ENCODE measurements at places on chromosomes 3 and 15.

DNA sequence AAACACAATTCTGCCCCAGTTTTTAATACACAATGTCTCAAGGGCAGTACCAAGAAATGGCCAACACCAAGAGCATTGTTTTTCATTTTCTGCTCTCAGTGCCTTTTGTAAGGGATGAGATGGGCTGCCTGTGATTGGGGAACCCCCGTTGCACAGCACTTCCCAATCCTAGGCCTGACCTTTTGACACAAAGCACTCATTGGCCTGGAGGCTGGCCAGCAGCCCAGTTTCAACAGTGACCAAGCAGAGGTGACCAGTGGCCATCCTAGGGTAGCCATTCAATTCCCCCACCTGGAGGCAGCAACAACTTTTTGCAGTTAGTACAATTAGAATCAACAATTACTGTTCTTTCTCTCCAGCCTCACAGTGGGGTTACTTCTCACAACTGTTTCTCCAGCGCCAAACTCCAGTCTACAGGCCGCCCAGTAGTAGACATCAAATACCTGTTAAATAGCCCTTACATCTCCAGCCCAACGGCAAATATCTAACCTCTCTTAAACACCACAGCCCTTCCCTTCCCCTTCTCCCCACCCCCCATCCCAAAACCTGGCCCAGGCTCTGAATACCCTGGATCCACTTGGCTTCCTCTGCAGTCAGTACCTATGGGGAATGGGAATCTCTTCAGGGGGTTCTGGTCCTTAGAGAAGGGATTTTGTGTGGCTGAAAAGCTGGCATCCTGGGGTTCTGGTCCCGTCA lies 8.9 kb upstream of the LRRC2 start:
- no peak for DNase-seq

DNA sequence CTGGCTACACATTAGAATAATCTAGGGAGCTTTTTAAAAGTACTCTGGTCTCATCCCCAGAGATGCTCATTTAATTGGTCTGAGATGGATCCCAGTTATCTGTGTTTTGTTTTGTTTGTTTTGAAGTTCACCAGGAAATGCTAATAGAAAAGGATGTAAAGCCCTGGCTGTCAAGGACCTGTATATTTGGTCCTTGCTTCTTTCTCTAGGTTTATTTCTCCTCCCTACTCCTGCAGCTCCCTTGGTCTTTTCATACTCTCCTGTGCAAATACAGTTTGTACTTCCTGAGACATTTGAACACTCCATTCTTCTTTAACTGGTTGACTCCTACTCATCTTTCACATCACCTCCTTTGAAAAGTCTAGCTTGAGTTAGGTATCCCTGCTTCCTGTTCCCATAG lies 3.3 kb downstream of the PIK3CA start:
- no peak for DNase-seq

DNA sequence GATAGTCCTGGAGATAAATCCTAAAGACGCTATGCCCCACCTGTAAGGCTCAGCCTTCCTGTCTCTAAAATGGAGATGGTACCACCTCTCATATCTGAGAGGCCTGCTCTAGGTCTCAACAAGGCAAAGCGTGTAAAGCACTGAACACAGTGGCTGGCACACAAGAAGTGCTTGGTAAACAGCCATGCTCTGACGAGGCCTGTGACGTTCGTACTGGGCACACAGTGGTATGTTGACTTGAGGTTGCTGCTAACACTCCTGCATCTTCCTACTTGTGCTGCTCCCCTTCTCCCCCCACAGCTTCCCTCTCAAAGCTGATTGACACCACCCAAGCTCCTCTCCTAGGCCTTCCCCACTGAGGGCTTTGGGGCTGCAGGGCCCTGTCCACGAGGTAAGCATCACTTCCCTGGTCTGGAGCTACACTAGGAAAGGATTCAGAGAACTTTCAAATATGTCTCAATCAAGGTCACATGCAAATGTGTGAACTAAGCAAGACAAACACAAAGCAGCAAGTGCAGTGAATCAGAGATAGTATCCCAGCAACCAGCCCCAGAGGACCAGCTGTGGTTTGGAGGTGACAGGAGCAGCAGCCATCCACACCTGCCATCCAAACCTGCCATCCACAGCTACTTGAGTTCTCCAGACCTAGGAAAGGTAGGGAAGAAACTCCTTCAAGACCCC lies 177.5 kb downstream of the STT3B start:
- no peak for DNase-seq

- DNase-seq: no peak
These were observed 126.4 kb downstream of the SHQ1 start for GRCh38 chr3:72721683-72722381.

GRCh38 chr15:58396181-58396580 lies 35.6 kb upstream of the LIPC start:
- no peak for DNase-seq

DNA sequence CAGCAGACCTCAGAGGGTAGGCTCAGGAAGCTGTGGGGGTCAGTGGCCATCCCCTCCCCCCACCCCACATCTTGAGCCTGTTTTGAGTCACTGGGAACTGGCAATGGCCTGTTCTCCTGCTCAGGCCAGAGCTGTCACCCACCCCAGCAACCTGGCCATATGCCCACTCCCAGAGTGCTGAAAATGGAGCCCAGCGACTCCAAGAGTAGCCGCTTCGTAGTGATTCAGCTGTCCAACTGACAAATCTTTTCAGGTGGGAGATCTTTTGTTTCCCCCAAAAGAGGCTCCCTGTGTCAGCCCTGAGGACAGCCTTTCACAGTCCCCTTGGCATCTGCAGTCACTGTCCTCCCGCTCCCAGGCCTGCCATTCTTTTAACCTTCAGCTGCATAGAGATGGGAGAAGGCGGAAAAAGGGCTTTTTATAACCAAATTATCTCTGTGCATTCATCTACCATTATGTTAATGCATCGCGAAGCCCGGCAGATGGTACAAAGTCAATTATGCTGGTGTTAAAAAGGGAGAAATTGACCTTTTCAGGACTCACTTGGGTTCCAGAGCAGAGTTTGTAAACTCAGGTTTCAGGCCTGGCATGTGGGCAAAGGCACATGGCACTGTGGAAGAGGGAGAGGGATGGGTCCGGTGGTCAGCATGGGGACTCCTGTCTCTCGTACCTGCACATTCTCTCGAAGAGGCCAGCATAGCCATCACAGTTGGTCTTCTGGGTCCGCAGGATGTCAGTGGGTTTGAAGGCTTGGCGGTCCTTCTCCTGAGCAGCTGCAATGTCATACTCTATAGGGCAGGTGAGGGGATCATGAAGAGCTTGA lies 32.1 kb downstream of the KY start:
- no peak for DNase-seq

- DNase-seq: no peak
These were observed 15.0 kb downstream of the BHLHE40 start for GRCh38 chr3:4994144-4994730.

DNA sequence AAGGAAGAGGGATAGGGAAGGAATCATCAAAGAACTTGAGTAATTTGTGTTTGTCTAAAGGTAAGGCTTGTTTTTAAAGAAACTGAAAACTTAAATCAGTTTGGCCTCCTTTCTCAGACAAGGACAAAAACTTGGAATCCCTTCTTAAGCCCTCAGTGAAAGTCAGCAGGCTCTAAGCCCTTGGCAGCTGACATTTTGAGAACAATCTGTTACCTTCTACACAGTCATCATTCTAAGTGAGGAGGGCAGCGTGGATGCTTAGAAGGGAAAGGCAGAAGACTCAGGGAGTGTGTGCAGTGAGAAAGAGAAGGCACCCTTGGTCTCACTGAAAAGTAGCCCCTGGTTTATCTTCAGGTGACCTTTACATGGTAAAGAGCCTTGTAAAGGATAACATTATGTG lies 10.8 kb downstream of the HSPBAP1 start:
- DNase-seq: no peak

- no peak for DNase-seq
These were observed 1122.0 kb upstream of the ALCAM start for GRCh38 chr3:104244680-104245220.

DNA sequence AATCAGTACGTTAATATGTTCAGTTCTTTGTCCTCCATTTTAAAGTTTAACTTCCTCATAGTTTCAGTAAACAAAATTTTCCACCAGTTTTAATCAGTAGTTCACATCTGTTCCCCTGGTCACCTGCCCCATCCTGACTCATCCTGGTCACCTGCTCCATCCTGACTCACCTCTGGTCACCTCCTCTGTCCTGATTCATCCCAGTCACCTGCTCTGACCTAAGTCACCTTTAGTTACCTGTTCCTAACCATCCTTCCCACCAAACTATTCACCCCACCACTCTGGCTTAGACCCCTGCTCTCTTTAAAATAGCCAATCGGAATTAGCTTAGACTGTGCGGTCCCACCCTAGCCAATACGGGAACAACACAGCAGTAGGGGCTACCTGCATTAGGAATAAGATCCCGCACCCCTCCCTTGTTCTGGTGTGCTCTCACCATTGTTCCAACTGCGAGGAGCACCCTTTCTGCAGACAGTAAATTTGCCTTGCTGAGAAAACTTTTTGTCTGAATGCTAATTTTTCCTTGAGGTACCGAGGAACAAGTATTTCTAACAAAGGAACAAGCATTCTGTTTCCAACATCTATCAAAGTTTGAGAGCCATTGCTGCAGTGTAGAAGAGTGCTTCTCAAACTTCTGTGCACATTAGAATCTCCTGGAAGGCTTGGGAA lies 169.3 kb downstream of the ADAMTS17 start:
- DNase-seq: no peak

GRCh38 chr3:195803289-195803908 lies 8.3 kb downstream of the MUC4 start:
- no peak for DNase-seq

DNA sequence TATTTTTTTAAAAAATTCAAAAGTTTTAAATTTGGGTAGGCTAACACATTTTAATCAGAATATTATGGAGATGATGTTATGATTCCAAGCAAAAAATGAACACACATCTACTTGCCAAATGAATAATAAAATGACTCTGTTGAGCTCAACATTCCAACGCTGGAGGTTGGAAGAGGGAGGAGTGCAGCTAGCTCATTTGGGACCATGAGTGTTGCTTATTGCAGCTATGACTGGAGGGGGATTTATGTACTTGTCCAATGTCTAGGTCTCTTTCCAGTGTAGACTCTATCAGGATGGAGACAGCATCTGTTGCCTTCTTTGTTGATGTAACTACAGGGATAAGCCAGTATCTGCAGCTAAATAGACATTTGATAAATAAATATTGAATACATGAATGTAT lies 310.6 kb downstream of the CACNA2D3 start:
- DNase-seq: no peak

DNA sequence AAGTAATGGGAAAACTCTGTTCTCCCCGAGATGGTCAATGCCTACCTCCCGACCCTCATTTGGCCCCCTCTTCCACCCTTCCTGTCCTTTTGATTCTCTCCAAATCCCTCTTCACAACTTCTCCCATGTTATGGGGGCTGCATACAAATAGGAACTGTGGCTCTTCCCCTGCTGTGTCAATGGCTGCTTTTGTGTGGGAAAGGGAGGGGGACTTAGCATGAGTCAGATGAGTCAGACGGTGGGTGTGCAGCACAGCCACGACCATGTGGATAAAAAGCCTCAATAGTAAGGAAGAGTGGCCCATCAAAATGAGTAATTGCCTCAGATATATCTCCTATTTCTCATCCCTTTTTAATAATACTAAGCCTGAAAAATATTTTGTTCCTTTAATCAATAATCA lies 31.9 kb downstream of the SPATA16 start:
- no peak for DNase-seq

GRCh38 chr3:122268257-122269024 lies 56.6 kb upstream of the CSTA start:
- DNase-seq: no peak

DNA sequence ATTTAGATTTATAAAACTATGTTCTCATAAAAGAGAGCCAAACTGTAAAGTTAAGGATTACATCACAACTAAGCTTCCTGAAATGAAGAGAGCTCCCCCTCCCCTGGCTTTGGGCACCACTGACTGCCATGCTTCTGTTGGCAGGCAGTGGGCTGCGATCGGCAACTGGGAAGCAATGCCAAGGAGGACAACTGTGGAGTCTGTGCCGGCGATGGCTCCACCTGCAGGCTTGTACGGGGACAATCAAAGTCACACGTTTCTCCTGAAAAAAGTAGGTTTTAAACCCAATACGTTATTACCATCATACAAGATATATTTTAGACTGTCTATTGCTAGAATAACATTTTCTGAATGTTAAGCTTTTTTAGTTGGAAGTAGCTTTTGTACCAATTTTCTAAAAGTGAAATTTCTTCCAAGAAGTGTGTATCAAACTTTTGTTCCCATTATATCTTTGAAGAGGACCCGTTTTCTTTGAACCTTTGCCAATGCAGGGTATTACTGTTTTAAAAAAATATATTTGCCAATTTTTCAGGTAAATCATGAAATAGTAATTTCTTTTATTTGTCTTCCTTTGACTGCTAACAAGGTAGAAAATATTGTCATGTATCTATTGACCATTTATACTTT lies 184.1 kb downstream of the ADAMTSL3 start:
- peak; percentile 18 for DNase-seq

- no peak for DNase-seq
These were observed 219.8 kb upstream of the TOPAZ1 start for GRCh38 chr3:44021651-44022594.

DNA sequence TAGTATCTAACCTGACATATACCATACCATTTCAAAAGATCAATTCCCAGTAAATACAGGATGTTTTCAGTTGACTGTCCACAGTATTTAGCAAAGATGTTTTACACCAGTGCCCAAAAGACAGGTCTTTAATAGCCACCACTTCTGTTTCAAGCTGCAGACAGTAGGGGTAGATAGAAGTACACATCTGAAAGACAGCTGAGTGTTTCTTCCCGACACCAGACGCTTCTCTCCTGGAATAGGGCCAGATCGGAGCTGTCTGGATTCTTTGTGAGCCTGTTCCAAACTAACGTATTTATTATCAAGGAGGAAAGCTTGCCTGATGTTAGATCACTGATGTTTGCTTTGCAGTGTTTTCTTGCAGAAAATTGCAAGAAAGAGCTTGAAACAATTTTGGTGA lies 136.1 kb upstream of the RBMS3 start:
- no peak for DNase-seq

GRCh38 chr3:129345971-129346370 lies 67.3 kb downstream of the HMCES start:
- DNase-seq: no peak

DNA sequence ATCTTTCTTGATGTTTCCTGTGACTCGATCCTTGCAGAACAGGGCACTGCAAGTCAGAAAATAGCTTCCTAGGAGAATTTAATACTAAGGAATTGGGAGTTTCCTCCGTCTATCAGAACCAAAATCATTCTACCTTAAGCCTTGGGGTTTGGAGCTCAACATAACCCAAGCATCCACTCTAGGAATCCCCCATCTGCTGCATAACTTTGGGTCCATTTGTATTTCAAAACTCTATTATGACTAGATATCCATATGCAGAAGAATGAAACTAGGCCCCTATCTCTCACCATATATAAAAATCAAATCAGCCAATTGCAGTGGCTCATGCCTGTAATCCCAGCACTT lies 61.7 kb upstream of the AKAP13 start:
- no peak for DNase-seq

DNA sequence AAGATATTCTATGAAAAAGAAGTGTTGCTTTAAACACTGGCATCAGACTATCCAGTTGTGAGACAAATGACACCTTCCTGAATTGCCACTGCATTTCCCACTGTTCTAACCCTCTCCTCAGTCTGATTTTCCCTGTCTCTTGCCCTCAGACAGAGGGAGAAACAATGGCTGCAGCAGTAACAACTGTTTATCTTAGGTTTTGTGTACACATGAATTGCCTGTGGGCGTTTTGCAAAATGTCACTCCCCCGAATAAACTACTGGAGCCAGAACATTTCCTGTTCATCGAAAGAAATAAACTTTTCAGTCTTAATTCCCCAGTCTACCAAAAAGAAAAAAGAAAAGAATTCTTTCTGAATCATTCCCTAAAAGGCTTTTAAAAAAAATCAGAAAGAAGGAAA lies 155.1 kb downstream of the MAGI1 start:
- DNase-seq: no peak

- no peak for DNase-seq
These were observed 59.0 kb upstream of the PPARG start for GRCh38 chr3:12229896-12230295.

Measured in NCI-H1694 (cell line).